ENCODE measurements at places on chromosomes 1 and 21.

DNA sequence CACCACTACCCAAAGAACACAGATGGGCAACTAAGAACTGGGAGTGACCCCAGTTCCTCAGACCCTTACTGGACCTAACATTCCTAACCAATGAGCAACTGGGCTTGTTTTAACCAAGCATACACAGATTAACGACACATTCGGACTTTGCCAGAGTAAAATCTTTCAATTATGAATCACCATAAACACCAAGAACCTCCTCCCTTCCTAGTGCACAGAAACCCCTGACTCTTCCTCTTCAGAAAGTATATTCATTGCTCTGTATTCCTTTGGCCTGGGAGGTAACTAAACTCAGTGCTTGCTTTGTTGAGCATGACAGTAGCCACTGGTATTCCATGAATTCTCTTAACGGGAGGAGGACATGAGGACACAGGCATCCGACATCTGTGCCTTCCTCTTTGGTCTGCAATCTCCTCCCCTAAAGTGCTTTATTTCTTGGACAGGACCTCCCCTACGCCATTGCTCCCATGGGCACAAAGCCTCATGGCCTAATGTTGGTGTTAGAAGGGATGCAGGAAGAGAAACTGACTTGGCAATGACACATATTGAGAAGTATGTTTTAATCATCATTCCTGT, 42.7 kb downstream of the SEC16B start:
- no peak for DNase-seq

DNA sequence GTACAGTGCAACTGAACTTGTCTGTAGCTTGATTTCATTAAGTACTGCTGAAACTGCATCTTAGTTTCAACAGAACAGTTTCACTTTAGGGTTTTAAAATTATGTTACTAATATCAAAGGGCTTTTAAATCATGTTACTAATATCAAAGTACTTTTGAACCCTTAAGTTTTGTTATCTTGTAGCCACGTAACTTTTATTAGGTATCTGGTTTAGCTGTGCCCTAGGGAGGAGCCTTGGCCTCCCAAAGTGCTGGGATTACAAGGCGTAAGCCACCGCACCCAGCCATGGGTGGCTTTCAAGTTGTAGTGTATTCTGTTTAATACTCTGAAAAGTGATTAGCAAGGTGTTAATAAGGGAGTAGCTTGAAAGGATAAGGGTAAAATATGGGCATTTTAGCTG, 2.0 kb downstream of the KDM4A start:
- no peak for DNase-seq

GRCh38 chr1:69459244-69459643, 108.5 kb upstream of the LRRC7 start:
- DNase-seq = no peak

DNA sequence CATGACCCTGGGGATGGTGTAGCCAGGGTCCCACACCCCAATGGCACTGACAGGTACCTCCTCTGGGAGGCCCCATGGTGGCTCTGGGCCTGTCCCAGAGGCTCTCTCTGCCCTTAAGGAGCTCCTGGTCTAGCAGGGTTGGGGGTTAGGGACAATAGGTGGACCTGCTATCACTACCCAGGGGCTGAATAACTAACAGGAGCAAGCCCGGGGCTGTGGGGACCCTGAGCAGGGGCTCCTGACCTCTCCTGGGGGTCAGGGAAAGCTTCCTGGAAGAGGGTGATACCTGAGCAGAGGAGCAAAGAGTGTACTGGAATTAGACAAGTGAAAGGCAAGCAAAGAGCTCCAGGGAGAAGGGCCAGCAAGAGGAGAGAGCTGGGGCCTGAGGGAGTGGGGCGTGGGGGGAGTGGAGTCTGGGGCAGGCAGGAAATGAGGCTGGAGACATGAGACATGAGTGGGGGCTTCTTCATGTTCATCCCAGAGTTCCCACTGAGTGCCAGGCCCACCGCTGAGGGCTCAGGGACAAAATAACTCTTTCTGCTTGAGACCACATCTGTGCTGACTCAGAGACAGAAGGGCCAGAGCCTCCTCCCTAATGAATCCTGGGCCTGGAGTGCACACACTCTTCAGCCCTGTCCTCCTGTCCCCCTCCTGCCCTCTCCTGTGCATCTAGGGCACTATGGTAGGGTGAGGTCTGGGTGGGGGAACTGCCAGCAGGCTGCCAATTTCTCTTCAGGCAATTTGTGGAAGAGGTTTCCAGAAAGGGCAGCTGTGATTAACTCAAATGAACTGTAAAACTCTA, 517.6 kb downstream of the PTPRU start:
- no peak for DNase-seq
